ENCODE measurements at places on chromosomes 6 and 20.

DNA sequence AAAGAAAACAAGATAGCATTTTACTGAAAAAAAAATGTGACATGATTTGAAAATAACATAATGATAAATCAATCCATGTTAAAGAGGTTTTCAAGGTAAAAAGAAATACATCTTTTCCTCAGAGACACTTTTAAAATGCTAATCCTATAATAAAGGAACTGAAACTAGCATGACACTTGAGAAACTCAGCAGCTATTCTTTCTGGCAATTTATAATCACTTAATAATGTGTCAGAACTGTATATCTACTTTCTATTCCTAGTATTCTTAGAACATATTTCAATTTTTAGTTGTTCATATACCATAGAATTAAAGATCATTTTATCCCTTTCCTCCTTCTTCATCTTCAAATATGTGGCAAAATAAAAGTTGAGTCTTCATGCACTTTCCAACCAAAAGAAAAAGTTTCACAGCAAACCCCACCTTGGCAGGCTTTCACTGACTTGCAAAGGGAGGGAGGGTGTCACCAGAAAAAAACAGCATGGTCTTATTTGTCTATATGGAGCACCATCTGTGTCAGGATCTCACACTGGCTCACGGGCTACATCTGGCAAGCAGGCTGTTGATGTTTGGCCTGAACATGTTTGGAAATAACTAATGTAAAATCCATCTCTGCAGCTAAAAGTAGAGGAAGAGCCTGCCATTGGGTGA lies 48.5 kb downstream of the FHL5 start:
- DNase-seq = no peak

- no peak for DNase-seq
Measured at GRCh38 chr20:13510837-13511488, 127.8 kb downstream of the TASP1 start.

DNA sequence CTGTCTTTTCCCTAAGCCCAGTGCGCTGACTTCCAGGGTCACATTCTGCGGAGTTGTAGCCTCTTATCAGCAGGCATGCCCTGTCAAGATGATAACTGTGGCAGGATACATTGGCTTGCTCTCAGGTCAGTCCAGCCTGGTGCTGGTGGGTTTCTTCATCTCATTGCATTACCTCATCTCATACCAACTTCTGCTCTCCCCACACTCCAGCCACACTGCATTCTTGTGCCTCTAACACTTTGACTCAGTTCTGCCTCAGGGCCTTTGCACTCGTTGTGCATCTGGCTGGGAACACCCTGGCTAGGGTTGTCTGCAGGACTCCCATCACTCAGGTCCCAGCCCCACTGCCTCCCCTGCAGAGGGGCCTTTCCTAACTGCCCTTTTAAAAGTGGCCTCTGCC lies 110.3 kb upstream of the BACH2 start:
- no peak for DNase-seq

DNA sequence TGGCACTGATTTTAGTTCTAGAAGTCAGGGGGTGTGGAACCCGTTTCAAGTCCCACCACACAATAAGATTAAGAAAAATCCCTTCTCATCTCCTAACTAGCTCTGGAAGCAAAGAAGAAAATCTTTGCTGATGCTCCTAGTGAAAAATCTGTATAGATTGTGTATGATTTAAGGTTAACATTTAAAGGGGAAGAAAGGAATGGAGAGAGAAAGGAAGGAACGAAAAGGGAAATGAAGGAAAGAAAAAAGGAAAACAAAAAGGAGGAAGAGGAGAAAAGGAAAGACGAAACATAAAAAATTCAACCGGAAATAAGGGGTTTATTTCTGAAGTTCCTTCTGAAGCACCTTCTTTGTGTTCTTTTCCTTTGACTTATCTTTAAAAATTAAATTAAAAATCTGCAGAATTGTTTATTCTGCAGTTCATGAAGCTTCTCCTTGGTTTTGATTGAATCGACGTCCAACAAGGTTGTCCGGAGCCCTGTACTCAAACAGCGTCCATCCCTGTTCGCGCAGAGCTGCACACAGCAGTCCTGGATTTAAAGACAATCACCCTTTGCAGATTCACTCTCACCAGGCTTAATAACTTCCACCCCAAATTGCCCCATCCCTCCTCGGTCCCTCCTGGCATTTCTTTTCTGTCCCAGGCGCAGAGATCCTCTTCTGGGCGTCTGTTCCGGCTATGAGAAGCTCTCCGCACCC lies 1.6 kb upstream of the TFAP2B start:
- no peak for DNase-seq

- DNase-seq = no peak
Measured at GRCh38 chr6:33248643-33248931, 23.1 kb downstream of the VPS52 start.

DNA sequence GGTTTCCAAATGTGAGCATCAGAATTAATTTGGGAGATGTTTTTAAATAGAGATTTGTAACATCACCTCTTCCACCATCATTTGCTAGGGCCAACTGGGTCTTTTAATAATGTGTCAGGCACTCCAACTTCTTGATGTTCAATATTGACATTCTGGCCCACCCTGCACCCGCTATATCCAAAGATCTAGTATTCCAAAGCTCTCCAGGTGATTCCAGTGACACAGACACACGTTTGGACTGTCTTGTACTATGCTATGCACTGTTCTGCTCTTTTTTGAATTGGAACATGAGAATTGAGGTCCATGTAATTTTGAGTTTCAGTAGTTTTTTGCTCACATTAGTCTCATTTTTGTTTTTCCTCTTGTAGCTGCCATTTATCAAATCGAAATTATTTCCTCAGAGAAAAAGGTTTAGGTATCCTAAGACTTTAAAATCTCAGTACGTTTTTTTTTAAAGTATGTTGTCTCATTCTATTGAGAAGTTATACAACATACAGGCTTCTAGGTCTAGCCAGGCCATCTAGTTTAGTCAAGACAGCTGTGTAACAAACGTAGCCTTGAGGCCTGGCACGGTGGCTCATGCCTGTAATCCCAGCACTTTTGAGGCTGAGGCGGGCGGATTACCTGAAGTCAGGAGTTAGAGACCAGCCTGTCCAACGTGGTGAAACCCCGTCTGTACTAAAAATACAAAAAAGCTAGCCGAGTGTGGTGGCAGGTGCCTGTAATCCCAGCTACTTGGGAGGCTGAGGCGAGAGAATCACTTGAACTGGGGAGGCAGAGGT lies 3.1 kb downstream of the BICRAL start:
- DNase-seq = no peak

DNA sequence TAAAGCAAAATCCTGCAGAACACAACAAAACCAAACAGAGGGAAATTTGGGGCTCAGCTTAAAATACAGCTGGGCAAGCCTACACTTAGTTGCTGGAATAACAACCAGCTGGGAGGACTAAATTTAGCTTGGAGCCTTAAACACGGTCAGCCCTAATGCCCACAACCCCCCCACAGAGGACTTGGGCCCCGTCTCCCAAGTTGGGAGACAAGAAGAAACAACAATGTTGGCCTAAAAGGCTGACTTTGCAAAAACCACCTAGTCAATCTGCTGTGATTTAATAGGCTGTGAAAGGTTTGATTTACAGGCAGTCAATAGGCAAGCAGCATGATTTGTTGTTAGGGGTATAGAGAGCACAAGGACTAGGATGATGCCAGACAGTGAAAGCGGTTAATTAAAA lies 40.3 kb upstream of the ARMC2 start:
- no peak for DNase-seq

DNA sequence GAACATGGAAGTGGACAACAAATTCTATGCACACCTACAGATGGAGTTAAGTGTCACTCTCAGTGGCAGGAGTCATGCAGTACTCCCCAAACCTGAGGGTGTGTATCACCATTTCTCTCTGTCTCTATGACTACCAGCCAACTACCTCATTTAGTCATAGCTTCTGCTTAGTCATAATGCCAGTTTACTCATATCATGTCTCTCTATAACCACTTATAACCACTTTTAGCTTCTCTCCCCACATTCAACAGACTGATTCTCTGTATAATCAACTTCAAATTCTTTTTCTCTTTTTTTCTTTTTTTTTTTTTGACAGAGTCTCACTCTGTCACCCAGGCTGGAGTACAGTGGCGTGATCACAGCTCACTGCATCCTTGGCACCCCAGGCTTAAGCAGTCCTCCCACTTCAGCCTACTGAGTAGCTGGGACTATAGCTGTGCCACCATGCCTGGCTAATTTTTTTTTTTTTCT lies 13.8 kb upstream of the GTF3C6 start:
- peak; percentile 14 for DNase-seq

DNA sequence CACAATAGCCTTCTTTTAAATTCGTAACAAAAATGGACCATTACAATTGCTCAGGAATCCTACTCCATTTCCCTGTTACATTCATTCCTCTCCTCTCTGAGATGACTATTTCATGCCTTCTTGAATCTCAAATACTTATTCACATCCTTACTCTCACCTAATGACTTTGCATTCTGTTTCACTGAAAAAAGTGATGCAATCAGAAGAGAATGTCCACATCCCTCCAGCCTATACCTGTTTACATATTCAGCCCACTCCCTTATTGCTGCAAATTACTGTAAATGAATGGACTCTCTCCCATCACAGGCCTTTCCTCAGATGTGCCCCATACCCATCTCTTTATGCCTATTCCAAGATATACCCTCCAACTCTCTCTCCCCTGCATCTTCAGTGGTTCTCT lies 8.6 kb downstream of the TAAR1 start:
- DNase-seq = no peak

DNA sequence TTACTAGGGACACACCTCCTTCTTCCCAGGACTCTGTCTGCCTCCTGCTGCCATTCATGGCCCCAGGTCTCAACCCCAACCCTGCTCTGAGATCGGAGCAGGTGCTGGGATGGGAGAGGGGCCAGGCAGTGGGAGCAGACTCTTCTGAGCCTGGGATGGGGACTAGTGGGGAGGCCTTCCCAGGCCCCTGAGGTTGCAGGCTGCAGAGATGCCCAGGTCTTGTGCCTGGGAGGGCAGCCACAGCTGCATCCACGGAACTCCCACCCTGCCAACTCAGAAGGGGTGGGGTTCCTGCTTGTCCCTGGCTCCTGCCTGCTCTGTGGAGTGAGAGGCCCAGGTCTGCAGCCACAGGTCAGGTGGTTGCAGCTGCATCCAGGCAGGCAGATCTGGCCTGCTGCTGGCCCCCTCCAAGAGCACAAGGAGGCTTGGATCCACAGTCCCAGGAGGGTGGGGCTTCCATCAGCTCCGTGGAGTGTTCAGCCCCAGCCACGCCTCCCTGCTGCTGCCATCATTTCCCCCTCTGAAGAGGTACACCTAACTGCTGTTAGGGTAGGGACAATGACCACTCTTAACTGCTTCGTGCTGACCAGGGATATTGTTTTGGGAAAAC lies 2.9 kb upstream of the SLC22A1 start:
- no peak for DNase-seq

DNA sequence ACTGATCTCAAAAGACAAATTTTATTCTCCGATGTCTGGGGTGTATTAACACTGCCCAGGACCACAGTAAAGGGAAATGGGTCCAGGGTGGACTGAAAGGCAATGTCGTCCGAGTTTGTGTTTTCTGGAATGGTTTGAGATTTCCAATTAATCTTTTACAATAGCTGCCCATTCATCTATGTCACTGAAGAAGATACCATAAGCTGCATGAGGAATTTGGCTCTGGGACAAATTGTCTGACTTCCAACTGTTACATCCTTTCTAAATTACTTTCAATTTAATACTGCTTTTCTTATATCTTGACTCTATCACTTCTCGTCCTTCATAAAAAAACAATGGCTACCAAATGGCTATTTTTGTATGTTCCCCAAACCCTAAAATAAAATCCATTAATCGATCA lies 130.7 kb upstream of the KCNK16 start:
- no peak for DNase-seq

DNA sequence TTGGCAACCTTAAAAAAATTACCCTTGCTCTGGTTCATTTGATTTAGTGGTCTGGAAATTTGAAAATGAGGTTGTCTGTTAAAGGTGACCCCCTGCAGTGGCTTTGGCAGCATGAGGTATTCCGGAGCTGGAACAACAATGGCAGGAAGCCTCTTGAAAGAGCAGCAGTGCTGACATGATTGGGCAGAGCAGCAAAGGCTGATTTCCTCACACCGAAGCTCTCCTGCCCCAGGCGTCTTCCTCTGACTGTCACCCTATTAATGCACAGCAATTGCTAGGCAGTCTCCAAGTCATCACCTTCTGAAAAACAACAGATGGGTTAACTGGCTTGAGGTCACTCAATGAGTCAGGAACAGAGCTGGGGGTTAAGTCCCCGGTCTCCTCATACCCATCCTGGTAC lies 241.8 kb upstream of the MMS22L start:
- DNase-seq = no peak

- DNase-seq = no peak
Measured at GRCh38 chr20:2637246-2637645, 15.2 kb upstream of the NOP56 start.

GRCh38 chr6:158194487-158195280 lies 26.5 kb downstream of the GTF2H5 start:
- no peak for DNase-seq

- DNase-seq = peak; percentile 26
Measured at GRCh38 chr20:23362392-23363256, 642 bp downstream of the GZF1 start.

DNA sequence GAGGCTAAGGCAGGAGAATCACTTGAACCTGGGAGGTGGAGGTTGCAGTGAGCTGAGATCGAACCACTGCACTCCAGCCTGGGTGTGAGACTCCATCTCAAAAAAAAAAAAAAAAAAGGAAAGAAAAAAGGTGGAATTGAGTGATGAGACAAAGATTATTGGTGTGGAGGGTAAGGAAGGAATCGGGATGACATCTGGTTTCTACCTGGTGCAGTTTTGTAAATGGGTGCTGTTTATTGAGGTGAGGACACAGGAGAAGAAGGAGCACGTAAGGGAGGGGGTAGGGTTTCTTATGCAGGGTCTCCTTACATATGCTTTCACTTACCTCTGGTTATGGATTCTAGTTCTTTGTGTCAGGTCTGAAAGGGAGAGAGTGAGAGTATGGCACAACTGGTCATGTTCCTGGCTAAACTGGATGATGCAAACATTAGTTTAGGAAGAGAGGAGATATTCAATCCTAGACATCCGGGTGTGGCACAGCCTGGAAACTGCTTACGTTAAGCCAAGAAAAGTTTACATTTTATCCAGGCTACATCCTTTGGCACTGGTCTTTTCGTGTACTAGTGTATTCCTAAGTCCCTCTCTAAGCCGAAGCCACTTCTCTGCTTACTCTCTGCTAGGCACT lies 5.4 kb downstream of the RALY start:
- DNase-seq = no peak

DNA sequence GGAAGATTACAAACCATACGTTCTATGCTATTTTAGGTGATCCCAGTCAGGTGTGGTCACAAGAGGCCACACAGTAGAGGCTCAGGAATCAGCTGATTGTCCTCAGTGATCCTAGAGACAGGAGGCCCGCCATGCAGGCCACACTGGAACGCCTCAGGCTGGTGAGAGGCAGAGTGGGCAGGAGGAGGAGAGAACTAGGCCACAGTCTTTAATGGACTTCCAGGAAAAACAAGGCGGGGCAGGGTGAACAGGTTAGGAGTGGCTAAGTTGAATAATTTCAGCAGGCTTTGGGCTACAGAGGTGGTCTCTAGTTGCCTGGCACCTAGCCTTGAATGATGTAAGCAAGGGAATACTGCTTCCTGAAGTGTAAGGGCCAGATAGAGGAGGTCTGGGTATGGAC lies 101.2 kb downstream of the GMDS start:
- no peak for DNase-seq
